T-helper 2 cell (primary cell): ENCODE measurements at places on chromosomes 7 and 10.

- no peak for DNase-seq
Measured at GRCh38 chr7:28088032-28088431, 92.6 kb downstream of the JAZF1 start.

DNA sequence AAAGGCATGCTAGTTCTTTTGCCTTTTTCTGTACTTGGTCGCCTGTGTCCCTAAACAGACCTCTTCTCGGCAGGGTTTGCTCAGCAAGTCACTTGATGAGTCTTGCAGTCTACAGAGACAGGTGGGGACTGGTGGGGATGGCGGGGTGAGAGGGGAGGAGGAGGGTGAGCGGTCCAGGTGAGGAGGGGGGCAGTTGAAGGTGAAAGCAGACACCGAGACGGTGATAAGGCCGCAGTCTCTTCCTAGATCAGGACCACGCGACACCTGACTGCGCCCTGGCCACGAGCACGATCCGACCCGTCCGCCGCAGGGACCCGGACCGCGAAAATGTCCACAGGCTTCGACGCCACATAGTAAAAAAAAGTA is 566 bp downstream of the ASNS start:
- DNase-seq = peak; percentile 6

DNA sequence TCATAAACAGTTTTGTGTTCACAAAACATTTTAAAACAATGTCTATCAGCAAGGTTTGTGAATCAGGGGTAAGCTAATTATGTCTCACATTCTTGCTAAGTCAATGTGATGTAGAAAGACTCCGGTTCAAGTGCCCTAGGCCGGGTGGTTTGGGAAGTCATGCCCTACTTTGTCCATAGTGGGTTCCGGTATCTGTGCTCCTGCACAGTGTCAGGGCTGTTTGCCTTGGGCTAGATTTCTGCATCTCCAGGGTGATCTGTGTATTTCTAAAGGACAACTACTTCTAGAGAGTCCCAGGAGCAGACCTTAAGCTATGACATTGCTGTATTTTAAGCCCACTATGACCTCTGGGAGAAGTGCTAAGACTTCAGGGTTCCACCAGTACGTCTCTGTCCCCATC is 504.1 kb downstream of the PLXNA4 start:
- DNase-seq = no peak

GRCh38 chr10:124971276-124971675 is 29.4 kb downstream of the ZRANB1 start:
- no peak for DNase-seq

DNA sequence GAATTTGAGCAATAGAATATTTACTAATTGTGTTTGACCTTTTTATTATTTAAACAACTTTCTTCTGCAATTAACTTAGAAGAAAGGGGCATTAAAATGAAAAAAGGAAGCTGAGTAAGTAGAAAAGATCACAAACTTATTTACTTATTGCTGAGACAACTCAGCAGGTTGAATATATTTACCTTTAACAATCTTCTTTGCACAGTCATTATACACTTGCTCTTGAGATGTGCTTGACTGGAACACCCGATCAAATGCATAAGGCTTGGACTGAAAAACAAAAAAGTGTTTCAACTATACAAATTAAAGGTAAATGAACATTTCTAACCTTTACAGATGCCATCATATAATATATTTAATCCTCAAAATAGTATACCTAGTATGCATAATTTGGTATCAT is 7.9 kb downstream of the KIF5B start:
- no peak for DNase-seq

- no peak for DNase-seq
Measured at GRCh38 chr10:115762029-115762428, 511.0 kb downstream of the GFRA1 start.

DNA sequence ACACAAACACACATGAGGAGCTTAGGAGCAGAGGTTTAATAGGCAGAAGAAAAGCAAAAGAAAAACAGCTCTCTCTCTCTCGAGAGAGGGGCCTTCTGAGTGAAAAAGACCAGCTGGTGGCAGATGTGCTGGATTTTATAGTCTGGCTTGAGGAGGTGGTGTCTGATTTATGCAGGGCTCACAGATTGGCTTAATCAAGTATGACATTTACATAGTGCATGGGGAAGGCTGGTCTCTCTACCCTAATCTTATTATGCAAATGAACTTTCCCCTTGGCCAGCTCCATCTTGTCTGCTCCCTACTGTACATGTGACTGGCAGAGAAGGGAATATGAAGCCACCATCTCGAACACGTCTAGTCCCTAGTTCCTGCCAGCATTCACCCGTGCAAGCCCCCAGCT is 219.5 kb upstream of the ZNF804B start:
- DNase-seq = no peak

GRCh38 chr7:155981703-155982102 is 169.4 kb upstream of the SHH start:
- no peak for DNase-seq

DNA sequence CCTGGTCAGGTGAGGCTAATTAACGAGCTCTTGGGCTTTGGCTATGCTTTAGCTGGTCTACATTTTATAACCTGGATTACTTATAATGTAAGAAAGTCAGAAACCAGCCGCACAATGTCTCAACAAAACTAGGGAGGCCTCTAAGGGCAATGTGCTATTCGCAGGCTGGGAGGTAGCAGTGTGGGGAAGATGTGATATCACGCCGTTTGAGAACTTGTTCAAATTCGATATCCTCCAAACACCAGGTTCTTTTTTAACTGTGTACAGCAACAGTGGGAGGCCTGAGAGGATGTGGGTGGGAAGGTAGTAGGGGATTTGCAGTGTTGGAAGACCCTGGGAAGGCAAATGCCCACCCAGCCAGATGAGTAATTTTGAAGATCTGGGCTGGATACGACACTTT is 184.5 kb downstream of the JAZF1 start:
- DNase-seq = no peak

- DNase-seq = no peak
Measured at GRCh38 chr7:1317646-1318045, 85.0 kb downstream of the UNCX start.

DNA sequence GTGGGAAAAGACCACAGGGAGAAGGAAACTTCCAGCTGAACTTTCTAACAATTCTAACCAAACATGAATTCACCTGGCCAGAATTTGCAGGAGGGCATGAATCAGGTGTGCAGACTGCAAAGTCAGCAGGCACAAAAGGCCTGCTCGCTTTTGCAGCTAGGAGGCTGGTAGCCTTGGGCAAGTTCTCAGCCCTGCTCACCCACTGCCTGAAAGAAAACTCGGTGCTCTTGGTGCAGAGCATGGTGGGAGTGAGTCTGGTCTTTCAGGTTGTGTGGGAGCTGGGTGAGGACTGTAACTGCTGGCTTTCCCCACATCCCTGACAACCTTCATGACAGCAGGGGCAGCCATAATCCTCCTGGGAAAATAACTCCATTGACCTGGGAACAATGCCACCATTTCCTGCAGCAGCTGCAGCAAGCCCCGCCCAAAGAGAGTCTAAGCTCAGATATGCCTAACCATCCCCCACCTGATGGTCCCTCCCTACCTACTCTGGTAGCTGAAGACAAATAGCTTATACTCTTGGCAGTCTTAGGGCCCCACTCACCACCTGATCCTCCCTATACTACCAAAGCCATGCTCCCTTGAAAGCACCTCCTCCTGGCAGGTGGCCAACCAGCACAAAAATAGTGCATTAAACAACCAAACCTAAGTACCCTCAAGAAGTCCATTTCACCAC is 31.6 kb downstream of the ZNF117 start:
- DNase-seq = no peak

- no peak for DNase-seq
Measured at GRCh38 chr7:154781369-154782303, 221.3 kb downstream of the PAXIP1 start.

DNA sequence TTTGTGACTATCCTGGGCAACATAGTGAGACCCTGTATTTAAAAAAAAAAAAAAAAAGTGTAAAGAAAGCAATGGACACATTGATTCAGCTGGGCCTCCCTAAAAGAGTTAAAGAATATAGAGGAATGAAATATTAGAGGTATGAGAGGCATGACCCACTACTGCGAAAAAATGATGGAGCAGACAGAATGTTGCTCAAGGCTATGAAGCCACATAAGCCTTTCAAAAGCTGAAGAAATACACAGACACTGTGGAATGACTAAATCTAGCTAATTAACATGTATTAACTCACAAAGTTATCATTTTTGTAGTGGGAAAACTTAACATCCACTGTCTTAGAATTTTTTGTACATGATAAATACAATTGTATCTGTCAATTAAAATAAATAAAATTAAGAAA is 107.3 kb downstream of the HGF start:
- DNase-seq = no peak

DNA sequence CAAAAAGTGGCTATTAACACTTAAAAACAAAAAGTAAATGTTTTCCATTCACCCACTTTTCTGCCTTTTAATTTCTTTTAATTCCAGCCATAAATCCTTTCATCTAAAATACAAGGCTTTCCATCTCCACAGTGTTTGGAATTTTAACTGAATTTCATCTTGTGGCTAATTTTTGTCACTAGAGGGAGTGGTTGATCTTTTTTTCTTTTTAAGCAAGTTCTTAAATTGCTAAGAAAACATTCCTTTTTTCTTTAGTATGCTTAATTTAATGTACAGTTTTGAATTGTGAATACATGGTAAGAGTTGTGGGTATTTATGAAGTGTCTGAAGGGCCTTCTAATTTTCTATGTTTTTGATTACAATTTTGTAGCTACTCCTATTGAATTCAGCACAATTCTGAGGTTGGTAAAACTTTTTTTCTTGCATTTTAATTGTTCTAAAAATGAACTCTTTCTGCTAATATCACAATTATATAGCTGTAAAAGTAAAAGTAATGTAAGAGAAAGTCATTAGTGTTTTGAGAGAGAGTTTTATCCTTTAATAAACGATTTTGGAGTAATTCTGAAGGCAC is 54.9 kb upstream of the ANK3 start:
- no peak for DNase-seq

DNA sequence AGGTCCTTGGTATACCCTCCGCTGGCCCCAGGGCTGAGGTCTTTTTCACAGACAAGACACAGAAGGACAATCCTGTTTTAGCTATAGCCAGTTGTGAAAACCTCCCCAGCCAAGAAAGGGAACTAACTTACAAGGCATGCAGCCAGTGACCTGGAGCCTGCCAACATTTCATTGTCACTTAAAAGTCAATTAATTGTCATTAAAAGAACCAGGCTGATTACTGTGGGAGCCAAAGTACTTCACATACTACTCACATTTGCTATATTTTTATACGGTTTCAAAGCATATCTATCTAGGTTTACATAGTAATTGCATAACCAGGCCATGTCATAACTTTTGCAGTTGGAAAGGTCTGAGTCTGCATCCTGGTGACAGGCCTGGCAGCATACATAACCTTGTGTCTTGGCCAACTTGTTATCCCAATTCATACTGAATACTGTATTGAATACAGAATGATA is 31.1 kb downstream of the NRBF2 start:
- no peak for DNase-seq

DNA sequence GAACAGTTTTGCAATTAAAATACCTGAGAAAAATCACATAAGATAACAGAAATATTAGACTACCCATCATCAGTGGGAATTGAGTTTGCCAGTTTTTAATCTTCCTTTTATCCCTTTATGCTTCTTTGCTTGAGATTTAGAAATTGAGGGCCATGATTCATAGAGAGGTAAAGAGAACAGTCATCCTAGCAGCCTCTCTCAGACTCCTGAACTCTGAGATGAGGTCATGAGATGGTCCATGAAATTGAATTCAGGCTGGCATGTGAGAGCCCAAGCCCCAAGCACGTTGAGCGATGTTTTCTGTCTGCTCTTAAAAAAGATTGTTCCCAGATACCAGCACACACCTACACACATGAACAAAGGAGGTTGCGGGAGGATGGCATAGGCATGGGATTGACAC is 91.1 kb downstream of the CREB5 start:
- no peak for DNase-seq

- no peak for DNase-seq
Measured at GRCh38 chr7:36999626-37000485, 275.6 kb upstream of the AOAH start.

- DNase-seq = no peak
Measured at GRCh38 chr10:5904227-5904626, 14.2 kb downstream of the FBH1 start.

GRCh38 chr7:50317221-50317678 is 12.7 kb downstream of the IKZF1 start:
- DNase-seq = peak; percentile 50

GRCh38 chr7:151133986-151134742 is 33.3 kb downstream of the GBX1 start:
- no peak for DNase-seq

- DNase-seq = no peak
Measured at GRCh38 chr7:151469281-151469680, 29.3 kb upstream of the CRYGN start.

DNA sequence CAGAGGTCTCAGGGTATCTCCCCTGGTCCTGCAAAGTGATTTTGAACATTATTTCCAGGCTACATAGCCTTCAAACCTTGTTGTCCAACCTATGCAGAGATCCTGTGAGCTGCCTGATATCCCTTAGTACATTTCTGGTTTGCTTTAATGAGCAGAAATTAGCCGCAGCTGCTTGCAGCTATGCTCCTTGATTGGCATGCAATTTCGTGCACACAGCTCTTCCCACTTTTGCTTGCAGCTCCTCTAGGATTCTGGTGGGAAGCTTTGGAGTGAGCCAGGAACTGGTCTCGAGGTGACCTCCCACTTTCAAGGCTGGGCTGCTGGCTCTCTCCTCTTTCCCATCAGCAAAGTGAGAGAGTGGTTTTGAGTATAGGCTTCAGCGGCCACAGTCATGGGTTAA is 45.8 kb downstream of the OAT start:
- DNase-seq = no peak

DNA sequence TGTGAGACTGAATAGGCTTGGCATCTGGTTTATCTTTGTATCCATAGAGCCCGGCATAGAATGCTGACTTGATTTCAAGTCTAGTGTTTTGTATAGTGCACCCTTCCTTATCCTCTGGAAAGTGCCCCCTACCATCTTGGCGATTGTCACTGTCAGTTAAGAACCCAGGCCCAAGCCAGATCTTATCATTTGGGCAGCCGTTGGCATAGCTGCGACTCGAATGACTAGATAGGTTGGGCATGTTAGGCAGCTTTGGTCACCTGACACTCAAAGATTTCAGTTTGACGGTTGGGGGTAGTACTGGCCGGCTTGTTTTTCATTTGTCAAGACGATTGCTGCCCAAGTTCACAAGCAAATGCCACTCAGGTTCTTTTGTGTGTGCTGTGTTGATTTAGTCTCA is 6.6 kb downstream of the NIPSNAP2 start:
- DNase-seq = no peak

GRCh38 chr10:44757551-44758205 is 153.5 kb upstream of the TMEM72 start:
- DNase-seq = no peak

GRCh38 chr7:116809636-116810266 is 52.6 kb upstream of the CAPZA2 start:
- DNase-seq = peak; percentile 1

DNA sequence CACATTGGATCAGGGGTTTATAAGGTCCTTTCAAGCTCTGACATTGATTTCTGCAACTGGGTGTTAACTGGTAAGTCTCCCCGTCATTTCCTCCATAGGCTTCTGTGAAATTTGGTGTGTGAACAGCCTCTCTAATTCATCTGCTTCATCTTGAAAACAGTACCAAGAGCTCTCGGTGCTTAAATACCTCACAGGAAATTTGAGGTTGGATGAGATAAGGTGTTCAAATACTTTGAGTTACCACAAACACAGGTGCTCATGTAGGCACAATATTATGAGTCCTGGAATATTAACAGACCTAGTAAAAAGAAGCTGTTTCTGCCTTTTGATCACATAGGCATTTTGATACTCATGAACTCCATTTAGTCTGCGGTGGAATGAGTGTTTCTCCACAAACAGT is 85.2 kb downstream of the RTKN2 start:
- DNase-seq = peak; percentile 73

GRCh38 chr7:80124526-80125264 is 9.9 kb upstream of the GNAI1 start:
- DNase-seq = no peak

GRCh38 chr7:112411186-112411795 is 39.0 kb upstream of the IFRD1 start:
- DNase-seq = no peak
